Activated CD8-positive, alpha-beta memory T cell treated with anti-CD3 and anti-CD28 coated beads, Interleukin-2, amount 50 U/mL, for 4 hours (primary cell): ENCODE measurements at places on chromosomes 16 and 17.

- DNase-seq = no peak
Measured at GRCh38 chr17:30267625-30268024, 24.1 kb downstream of the BLMH start.

- no peak for DNase-seq
Measured at GRCh38 chr16:66616592-66616991, 12.1 kb downstream of the CMTM3 start.

- no peak for DNase-seq
Measured at GRCh38 chr17:74682028-74682427, 30.7 kb downstream of the CD300LF start.

- no peak for DNase-seq
Measured at GRCh38 chr16:58127634-58128033, 1.5 kb downstream of the CFAP20 start.

DNA sequence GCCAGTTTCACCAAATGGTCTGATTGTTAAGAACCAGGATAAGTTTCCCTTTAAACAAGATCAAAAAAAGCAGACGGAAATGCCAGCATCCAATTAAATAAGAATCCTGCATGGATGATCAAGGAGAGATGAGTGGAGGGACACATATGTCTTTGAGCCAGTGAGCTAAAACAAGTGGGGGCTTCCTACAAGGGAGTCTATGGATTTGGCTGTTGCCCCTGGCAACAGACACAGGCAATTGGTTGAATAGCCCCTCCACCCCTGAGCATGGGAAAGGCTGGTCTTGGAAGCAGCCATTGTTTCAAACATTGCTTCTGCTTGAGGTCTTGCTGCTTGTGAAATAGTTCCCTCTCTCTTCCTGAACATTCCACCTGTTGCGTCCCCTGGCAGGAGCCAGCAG is 374.7 kb upstream of the ERCC4 start:
- no peak for DNase-seq
